Activated T-helper 1 cell treated with anti-CD3 and anti-CD28 coated beads, Interleukin-12 subunit alpha, Interleukin-12 subunit beta, Interleukin-2, Interleukin-4 antibody, amounts not matched to agents 30 ng/mL and 10 ng/mL and 1 ng/mL, durations not matched to agents 14 hours and 24 hours and 36 hours (primary cell): ENCODE measurements at places on chromosomes 5 and 9. TPM values are rescaled to one million over a fixed set of nuclear protein-coding genes. Genes with fewer than 3 reads are reported as not detected.

DNA sequence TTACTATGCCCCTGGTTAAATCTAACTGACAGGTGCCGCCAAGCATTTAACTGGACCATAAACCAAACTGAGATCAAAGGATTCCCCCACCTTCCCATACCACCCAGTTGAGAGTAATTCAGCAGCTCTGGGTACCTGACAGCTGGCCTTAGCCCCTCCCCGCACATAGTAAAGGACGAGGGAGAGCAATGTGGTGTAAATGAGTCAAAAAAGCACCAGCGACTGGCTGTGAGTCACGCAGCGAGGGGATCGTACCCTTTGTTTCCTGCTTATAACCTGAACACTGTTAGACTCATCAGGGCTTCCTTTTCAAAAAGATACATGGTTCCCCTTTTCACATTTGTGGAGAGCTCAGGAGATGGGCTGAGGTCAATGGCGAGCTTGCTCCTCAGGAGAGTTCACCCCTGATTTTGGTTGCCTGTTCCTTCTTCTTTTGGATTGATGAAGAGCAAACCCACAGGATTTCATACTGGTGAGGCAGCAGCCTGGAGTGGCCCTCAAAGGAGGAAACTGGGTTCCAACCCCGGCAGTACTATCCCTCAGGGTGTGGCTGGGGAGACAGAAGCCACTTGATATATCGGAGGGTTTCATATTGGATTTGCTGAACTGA is 71.5 kb downstream of the ANKRD33B start:
- DNase-seq, result peak; percentile 73

- DNase-seq, result peak; percentile 11
Measured at GRCh38 chr9:110048976-110049698, 158.8 kb downstream of the C9orf152 start.

DNA sequence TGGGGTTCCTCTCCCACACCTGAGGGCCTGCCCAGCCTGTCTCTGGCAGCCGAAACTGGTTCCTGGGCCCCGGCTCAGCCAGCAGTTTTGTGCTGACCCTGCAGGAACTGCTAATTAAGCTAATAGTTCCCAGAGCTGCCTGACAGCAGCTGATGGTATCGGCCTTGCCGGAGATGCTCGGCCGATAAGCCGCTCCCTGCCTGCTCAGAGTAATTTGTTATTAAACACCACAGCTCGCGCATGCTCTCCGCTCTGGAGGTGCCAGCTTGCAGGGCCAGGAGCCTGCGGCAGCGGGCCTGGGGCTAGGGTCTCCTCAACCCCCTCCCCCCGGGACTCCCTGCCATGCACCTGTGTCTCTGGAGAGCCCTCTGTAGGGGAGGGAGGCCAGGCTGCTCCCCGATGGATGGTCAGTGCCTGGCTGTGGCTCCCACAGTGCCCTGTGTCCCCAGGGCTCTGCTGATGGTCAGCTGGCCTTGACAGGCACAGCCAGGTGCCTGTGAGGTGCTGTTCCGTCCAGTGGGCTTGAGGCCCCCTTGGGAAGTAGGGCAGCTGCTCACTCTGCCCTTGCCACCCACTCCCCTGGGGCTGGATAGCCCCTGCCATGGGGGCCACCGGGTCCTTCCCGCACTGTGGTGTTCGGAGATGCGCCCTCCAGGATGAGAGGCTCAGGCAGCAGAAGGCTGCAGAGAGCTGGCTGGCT is 41.7 kb downstream of the RXRA start:
- no peak for DNase-seq

DNA sequence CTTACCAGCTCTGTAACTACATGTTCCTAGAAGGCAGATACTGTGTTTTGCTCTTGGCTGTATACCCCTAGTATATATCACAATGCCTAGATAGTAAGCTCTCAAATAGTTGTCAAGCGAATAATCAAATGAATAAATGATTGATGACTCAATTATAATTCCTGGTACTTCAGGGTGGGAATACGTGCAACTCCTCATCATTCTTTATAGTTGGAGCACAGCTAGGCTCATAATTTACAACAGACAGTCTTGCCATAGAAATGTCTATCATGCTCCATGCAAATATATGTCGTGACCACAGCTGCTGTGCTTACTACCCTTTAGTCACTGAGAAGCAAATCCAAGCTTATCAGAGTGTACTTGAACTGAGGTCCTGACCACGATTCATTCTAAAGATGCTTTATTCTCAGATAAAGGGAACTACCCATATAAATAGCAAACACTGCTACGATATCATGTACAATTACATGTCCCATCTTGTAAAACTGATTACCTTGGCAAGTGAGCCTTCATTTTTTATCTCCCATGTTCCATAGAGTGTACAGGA is 52.1 kb downstream of the STRBP start:
- no peak for DNase-seq

- DNase-seq, result no peak
Measured at GRCh38 chr5:45643056-45643455, 53.1 kb downstream of the HCN1 start.

GRCh38 chr5:133746834-133747233 is 134.5 kb upstream of the FSTL4 start:
- no peak for DNase-seq

GRCh38 chr9:98450496-98450895 is 195.0 kb upstream of the TBC1D2 start:
- no peak for DNase-seq

GRCh38 chr9:95030344-95030743 is 287.2 kb downstream of the FANCC start:
- DNase-seq, result no peak

DNA sequence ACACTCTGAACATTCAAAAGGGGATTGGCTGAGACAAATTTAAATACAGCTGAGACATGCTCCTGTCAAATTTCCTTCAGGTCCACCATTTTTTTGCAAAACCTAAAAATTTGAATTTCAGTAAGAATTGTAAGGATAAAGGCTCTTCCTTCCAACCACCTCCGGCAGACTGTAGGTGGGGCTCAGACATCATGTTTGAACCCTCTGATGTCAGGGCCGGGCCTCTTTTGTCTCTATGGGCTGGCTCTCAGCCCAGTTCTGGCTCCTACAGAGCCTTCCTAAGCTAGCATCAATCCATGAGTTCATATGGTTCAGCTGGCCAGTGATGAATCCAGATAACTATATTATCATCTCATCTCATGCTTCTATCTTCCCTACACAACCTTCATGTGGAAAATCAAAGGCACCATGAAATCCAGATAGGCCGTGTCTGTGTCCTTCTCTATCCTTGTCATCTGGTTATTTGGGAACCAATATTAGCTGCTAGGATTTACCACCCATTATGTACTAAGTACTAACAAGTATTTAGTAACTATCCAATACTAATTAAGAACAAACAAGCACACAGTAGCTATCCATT is 44.2 kb downstream of the NIPSNAP3B start:
- DNase-seq, result no peak

DNA sequence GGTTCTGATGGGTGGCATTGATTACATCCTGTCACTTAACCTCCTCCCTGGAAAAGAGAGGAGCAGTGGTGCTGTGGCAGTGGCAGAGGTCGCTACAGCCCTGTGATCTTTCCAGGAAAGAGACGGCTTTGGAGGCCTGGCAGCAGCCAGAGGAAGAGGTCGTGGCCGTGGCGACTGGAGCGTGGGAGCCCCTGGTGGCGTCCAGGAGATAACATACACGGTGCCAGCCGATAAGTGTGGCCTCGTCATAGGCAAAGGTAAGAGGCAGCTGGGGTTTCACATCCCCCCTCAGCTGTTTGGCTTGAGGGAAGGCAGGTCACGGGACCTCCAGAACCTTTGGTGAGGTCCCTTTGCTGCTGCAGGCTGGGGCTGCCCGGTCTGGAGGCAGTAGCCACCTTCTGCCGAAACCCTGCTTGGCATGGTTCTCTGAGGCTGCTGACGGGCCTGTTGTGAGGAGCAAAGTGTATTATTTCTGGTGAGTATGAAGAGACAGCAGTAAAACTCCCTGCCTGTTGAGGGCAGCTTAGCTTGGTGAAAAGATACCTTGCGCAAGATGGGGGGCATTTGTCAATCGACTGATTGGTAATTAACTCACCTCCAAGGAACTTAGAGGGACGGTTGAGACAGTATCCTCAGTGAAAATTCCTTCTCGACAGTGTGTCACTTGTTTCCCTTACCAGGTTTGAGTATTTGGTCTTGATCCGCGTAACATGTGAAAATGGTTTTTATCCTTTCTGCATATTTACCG is 38.0 kb upstream of the PRDM12 start:
- no peak for DNase-seq

DNA sequence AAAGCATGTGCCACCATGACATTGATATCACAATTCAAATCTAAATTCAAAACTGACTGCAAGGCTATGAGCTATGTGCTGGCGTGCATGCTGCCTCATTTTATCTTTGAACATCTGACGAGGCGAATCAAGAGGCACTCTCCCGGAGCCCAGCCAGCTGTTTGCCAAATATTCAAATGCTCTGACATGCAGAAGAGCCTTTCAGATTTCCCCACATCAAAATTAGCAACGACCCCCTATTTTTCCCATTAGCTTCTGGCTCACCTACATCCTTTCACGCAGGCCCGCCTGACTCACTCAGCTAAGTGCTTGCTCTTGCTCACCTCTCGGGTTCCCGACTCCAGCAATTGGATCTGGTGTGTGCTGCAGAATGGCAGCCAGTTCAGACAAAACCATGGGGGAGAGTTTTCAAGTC is 159.0 kb downstream of the NR2F1-AS1 start:
- DNase-seq, result no peak

GRCh38 chr5:167796672-167797071 is 494.8 kb upstream of the WWC1 start:
- DNase-seq, result no peak

DNA sequence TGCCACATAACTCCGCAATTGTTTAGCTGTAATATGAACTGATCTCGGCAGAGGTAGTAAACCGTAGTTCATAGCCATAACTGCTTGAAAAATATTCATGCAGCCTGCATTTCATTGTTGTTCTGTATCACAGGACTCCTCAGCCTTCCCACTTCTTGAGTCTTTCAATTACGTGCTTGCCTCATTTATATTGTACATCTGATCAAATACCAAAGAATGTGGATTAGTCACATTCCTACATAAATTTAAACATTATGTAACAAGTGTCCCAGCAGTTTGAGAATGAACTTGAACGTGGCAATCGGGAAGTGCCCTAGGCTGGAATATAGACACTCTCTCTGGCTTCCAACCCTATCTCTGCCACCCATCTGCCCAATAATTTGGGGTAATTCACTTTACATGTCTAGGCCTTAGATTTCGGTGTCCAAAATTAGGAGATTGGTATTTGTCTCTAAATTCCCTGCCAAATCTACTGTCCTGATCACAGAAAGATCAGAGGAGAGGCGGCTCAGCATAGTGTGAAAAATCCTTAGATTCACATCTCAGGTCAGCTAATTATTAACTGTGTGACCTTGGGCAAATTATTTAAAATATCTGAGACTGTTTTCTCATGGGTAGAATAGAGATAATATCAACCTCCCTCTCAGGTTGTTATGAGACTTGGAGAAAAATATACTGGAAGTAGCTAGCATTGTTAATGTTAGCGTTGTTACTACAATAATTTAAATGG is 215.1 kb upstream of the RFX3 start:
- no peak for DNase-seq

GRCh38 chr5:119752921-119753886 is 123.8 kb downstream of the FAM170A start:
- DNase-seq, result no peak

The EIF4EBP3 gene
- total RNA-seq, result 12.7 and 16.1 TPM in 2 replicates

The MLANA gene
- total RNA-seq, result not detected in 2 replicates

The HTR1A gene
- not detected in 2 replicates for total RNA-seq

The CTXN3 gene
- not detected in 2 replicates for total RNA-seq

The HTR4 gene
- not detected in 2 replicates for total RNA-seq
